Suppressor macrophage treated with lipopolysaccharide for 1 hour (primary cell): ENCODE measurements at places on chromosomes 16 and 17.

GRCh38 chr16:50081428-50082018, 15.8 kb downstream of the HEATR3 start:
- no peak for DNase-seq

DNA sequence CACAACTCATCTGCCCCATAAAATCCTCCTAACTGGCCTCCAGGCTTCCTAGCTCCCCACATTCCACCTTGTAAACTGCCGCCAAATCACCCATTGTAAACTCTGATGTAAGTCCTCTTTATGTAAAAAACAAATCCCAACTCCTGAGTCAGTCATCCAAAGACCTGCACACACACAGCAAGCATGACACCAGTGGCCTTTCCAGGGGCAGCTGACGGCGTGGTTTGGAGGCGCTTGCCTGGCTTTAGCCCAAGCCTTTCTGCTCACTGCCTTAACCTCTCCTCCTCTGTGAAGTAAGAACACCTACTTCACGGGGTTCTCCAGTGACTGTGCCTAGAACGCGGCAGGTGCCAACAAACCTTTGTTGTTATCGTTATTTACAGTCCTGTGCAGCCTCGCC, 14.0 kb downstream of the UBE2O start:
- DNase-seq: no peak

GRCh38 chr16:87844120-87844733, 25.1 kb downstream of the SLC7A5 start:
- no peak for DNase-seq

GRCh38 chr17:49779739-49780231, 8.7 kb upstream of the KAT7 start:
- DNase-seq: peak; percentile 76

DNA sequence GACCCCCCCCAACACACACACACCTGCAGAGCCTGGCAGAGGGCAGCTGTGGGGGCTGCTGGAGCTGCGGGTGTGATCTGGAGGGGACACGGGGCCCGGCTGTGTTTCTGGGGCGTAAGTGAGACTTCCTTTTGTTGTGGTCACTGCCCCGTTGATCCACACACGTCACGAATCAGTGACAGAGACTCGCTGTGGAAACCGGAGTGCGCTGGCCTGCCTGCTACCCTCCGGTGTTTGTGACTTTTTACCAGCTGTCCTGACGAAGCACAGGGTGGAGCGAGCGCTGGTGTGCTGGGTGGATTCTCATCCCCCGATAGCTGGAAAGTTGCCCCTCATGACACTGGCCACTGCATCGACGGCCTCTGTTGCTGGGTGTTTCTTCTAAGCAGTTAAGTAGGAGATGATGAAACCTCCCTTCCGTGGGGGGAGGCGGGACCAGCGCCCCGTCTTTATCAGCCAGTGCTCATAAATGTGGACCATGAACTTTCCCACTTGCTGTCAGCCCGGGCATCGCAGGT, 2.3 kb downstream of the METRNL start:
- DNase-seq: peak; percentile 72

DNA sequence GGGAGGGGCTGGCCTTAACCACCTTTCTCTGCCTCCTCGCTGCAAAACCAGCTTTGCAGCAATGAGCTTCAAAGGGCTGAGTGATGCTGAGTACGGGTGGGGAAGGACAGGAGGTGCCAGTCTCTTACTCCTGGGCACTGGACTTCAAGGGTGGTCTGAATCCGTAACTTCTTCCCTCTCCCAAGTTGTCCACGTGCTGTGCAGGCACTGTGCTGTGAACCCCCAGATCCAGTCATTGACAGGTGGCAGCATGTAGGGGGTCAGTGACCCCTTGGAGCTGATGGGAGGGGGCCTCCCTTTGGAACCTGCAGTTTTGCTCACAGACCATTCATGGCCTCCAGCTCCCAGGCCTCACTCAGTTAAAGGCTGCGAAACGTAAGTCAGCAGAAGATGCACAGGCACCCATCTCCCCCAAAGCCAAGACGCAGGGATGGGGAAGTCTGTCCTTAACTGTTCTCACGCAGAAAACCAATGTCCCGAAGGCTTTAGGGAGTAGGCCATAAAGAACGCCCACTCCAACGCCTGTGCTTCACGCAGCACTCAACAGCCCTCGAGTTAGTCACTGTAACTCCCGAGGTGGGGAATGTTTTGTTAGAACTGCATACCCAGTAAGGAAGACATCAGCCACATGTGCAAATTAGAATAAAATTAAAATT, 7.9 kb downstream of the LITAFD start:
- DNase-seq: no peak

GRCh38 chr16:74213372-74213771, 83.2 kb upstream of the PSMD7 start:
- no peak for DNase-seq

- DNase-seq: no peak
These were observed 158.5 kb downstream of the RPTOR start for GRCh38 chr17:80703142-80703478.

GRCh38 chr17:2935632-2936031, 127.8 kb downstream of the OR1D5 start:
- DNase-seq: peak; percentile 31

DNA sequence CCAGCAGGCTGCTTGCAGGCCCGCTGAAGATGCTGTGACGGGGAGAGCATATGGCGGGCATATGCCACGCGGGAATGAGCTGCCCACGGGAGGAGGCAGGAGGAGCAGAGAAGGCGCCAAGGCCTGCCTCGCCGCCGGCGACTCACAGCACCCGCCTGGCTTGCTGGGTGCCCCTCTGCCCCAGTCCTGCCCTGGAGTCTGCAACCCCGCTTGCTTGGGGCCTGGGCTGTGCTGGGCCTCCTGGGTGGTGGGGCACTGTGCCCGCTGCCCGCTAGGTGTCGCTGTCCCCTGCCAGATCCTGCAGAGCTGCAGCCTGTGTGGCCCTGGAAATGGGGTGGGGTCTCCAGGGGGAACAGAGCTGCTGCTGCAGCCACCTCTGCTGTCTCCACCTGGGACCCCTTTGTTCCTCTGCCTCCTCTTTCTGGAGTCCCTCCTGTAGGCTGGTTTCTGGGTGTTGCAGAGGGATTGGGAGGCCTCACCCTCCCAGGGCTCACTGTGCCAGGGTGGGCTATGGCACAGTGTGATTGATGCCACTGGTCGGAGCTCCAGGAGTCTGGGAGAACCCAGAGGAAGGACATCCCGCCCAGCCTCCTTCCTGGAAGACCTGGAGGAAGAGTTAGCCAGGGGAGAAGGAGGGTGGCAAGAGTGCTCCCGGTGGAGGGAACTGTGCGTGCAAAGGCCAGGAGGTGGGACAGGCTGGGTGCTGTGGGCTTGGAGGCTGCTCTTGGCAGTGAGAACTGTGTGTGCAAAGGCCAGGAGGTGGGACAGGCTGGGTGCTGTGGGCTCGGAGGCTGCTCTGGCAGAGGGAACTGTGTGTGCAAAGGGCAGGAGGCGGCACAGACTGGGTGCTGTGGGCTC, 141.0 kb upstream of the CIBAR2 start:
- peak; percentile 80 for DNase-seq

GRCh38 chr17:20243524-20243923, 223.8 kb downstream of the LGALS9B start:
- DNase-seq: no peak

- no peak for DNase-seq
These were observed 26.0 kb downstream of the NGFR start for GRCh38 chr17:49521088-49521450.

DNA sequence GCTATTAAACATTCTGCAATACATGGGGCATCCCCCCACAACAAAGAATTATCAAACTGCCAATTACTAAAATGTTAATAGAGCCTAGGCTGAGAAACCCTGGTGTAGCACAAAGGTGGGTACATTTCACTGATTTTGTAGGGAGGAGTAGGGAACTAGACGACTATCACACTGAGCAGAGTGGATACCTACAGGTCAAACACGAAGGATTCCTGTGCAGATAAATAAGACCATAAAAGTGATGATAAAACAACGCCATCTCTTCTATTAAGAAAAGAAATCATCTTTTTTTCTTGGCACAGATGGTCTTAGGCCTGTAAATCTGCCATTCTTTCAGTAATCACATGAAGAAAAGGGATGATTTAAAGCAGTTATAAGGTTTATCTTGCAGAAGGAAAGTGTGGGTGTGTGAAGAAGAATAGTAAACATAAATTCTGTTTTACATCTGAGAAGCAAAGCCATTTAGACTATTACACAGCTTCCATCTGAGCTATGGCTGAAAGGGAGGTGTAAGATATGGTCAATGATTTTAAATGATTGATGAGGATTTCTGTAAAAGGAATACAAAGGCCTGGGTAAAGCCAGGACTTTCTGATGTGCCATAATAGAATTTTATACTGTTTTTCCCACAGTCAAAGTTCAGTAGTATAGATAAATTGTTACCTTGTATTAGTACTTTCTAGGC, 429.4 kb upstream of the GOT2 start:
- no peak for DNase-seq

DNA sequence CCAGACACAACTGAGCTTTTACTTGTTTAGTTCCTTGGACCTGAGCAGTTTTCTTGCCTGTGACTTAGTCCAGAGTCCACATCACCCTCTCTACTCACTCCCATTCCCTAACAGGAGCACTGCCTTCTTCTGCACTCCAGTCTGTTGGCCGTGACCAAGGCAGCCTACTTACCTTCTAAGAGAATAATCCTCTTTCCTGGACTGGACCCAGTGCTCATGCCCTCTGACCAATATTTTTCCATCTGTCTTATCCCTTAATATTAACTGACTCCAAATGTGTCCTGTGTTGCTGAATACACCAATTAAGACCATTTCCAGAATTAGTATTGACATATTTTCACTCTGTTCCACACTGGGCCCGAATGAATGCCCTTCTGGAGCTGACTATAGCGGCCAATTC, 681.0 kb upstream of the KIF2B start:
- DNase-seq: no peak

DNA sequence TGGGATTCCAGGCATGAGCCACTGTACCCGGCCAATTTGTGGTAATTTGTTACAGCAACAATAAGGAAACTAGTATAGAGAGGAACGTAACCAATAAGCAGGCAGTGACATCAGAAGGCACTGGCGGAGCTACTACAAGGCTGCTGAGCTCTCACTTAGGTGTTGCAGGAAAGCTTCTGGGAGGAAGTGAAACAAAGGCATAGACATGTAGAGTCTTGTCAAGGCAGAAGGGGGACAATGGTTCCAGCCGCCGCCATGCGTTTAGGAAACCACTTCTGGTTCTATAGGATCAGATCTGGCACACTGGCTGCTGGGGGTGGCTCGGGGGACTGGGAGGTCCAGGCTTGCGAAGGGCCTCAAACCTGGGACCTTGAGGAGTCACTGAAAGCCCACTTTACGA, 9.4 kb upstream of the CPSF4L start:
- peak; percentile 21 for DNase-seq

DNA sequence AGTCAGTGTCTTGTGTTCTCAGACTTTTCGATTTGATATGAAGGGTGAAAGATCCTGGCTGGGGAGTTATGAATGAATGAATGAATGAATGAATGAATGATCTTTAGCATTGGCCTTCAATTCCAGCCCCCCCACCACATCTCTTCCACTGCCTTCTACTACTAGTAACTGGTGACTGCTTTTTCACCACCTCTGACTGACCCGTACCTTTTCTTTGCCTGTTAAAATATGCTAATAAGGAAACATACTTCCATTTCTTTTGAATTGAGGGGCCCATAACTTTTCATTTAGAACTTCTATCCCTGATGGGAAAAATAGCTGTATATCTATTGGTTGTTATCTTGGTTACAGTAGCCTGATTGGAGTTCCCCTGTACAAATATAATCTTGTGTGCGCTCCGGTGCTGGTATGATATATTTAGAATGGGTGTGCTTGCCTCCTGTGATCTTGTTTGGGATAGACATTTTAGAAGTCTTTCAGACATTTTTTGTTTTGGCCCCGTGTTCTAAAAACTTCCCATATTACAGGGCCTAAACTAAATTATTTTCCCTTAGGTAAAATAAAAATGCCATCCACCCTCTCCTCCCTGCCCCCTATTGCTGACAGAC, 3.4 kb downstream of the LYRM1 start:
- no peak for DNase-seq

DNA sequence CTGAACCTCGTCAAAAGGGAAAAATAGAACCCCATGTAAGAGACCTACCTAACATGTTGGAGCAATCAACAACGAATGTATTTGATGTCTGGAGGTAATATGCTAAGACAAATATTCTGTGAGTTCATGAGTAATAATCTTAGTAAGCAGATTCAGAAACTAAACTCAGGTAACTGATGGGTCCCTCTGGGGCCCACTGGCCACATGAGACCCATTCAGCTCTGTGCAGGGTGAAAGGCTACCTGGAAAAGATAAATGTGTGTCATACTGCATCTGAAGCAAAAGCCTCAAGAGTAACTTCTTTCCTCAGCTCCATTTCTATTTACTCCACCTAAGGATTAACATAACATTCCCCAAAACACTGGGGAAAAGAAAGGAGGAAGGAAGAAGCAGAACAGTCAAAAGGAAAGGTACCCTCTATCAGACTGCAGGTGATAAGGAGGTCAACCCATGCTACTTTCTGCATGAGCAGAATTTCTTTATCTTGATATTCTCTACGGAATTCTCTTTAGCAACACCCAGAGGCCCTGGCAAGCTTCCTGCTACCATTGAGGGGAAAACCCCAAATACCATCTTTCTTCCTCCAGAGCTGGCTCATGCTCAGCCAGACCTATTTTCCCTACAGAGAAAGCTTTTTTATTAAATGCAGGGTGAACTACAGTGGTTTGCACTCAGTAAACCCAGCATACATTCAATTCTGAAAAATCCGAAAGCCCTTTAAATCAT, 37.7 kb upstream of the ABCA6 start:
- peak; percentile 58 for DNase-seq

- no peak for DNase-seq
These were observed 6.1 kb upstream of the CDR2 start for GRCh38 chr16:22380529-22380928.

DNA sequence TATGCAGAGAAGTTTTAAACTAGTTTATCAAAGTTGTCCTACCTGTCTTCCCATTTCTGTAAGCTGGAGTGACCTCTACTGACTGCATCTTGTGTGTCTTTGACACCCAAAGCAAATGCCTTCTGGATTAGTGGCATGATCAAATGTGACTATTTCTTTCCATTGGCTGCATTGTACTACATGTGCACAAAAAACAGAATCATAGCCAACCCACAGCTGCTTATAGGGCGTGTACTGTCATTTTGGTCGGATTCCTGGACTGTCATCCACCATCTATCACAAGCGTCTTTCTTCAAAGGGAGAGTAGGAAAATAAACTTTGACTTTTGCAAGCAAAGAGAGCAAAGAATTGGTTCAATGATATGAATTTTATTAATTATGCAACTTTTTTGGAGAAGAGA, 310.6 kb downstream of the MAP2K6 start:
- no peak for DNase-seq

- no peak for DNase-seq
These were observed 27.3 kb upstream of the GSG1L start for GRCh38 chr16:28090646-28091377.

GRCh38 chr17:40014375-40014980, 762 bp upstream of the CSF3 start:
- peak; percentile 45 for DNase-seq

DNA sequence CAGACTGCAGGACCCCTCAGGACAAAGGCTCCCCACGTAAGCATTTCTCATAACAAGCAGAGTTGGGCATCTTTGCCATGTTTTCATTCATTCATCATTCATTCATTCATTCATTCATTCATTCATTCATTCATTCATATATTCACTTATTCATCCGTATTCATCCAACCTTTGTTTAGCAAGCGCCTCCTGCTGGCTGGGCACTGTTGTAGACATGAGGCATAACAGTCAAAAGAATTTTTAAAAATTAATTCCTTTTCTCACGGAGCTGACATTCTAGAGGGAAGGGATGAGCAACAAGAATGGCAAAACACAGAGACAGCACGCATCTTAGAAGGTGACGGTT, 351.7 kb upstream of the TNRC6C start:
- DNase-seq: peak; percentile 32

GRCh38 chr16:89417352-89417751, 73.0 kb downstream of the ANKRD11 start:
- DNase-seq: no peak
